ENCODE measurements at places on chromosomes 2 and 18. TPM values are rescaled to one million over a fixed set of nuclear protein-coding genes. Genes with fewer than 3 reads are reported as not detected.

The METTL4 gene
- 10.5 TPM for total RNA-seq

The CD8B2 gene
- total RNA-seq = not detected

The CD28 gene
- not detected for total RNA-seq

The ANKRD36B gene
- total RNA-seq = 15.3 TPM

The FBXO11 gene
- total RNA-seq = 70.8 TPM

The ATOH8 gene
- 1.9 TPM for total RNA-seq

The PKDCC gene
- 6.9 TPM for total RNA-seq

The NEURL3 gene
- total RNA-seq = 0.38 TPM

The DLX2 gene
- 2.2 TPM for total RNA-seq

DNA sequence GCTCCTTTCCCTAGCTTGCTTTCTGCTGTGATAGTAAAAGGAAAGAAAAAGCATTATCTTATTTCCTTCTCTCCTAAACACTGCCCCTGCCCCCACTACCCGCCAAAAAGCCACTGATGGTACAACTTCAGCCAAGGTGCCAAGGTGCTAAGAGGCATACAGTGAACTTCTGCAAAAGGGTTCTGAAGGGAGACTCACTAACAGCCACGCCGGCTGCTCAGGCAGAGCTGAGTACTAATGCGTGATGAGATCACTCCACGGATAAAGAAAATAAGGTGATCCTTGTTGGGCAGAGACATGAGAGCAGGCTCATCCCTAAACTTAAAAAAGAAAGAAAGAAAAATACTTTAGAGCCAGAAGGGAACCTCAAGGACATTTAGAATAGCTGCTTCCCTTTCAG lies 60.5 kb upstream of the PXDN start:
- no peaks in the 10 kb centered on the region for H3K4me1 ChIP-seq
- DNase-seq = no peak
- H3K4me3 ChIP-seq = no peak overlapping the region
- H3K36me3 ChIP-seq = no peaks in the 10 kb centered on the region
- H3K27me3 ChIP-seq = peaks cover 3% of the 10 kb centered on the region
- H3K27ac ChIP-seq = no peak overlapping the region

DNA sequence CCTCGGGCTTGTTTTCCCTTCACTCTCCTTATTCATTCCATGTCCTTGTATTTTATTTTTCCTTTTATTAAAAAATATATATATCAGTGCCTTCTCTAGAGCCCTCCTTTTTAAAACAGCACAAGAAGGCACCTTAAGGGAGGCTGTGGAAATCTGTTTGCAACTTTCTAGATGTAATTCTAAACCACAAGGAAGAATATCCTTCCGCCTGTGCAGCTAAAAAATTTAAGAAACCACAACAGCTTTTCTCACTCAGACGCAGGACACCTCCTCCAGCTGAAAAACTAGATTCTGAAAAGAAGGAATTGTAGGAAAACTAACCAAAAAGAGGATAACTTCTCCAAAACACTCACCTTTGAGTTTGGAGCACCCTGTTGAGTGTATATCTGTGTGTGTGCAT lies 142.2 kb downstream of the BCL11A start:
- DNase-seq = peak; percentile 4
- H3K27ac ChIP-seq = no peak overlapping the region
- peaks cover 2% of the 10 kb centered on the region for H3K4me1 ChIP-seq
- no peak overlapping the region for H3K4me3 ChIP-seq
- H3K27me3 ChIP-seq = no peaks in the 10 kb centered on the region

- no peak overlapping the region for H3K4me3 ChIP-seq
- no peak for DNase-seq
- no peaks in the 10 kb centered on the region for H3K4me1 ChIP-seq
- H3K27ac ChIP-seq = no peak overlapping the region
- peaks cover 3% of the 10 kb centered on the region for H3K36me3 ChIP-seq
- H3K27me3 ChIP-seq = no peaks in the 10 kb centered on the region
These were observed 93.7 kb downstream of the TPGS2 start for GRCh38 chr18:36735130-36735529.

DNA sequence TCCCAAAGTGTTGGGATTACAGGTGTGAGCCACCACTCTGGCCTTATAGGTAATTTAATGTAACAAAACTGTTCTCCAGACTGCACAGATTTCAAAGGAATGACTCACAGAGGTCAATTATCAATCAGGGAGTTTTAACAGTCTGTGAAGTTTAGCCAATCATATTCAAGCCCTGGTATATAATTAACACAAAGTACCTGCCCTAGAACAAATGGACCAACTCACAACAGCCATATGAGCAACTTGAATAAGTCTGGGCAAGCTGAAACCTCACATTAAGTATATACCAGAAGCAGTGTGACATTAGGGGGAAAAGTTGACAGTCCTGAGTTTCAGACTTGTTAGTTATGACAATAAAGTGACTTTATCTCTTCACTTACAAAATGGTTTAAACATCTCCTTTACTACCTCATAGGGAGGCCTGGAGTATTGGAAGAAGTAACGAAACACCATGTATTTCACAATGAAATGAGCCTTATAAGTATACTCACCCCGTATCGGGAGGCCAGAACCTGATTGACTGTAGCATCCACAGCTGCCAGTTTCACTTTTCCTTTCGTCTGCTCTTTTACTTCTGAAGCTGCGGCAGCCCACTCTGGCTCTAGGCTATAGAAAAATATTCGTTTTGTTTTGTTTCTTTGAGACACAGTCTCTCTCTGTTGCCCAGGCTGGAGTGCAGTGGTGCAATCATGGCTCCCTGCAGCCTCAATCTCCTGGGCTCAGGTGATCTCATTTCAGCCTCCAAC lies 22.2 kb downstream of the PDIA6 start:
- H3K4me1 ChIP-seq = no peaks in the 10 kb centered on the region
- no peak for DNase-seq
- peaks cover 82% of the 10 kb centered on the region for H3K36me3 ChIP-seq
- H3K27ac ChIP-seq = no peak overlapping the region
- H3K27me3 ChIP-seq = no peaks in the 10 kb centered on the region
- no peak overlapping the region for H3K4me3 ChIP-seq

- H3K27me3 ChIP-seq = no peaks in the 10 kb centered on the region
- no peaks in the 10 kb centered on the region for H3K36me3 ChIP-seq
- H3K4me3 ChIP-seq = no peak overlapping the region
- no peak for DNase-seq
- no peaks in the 10 kb centered on the region for H3K4me1 ChIP-seq
These were observed 55.2 kb upstream of the CAB39 start for GRCh38 chr2:230657462-230657861.

DNA sequence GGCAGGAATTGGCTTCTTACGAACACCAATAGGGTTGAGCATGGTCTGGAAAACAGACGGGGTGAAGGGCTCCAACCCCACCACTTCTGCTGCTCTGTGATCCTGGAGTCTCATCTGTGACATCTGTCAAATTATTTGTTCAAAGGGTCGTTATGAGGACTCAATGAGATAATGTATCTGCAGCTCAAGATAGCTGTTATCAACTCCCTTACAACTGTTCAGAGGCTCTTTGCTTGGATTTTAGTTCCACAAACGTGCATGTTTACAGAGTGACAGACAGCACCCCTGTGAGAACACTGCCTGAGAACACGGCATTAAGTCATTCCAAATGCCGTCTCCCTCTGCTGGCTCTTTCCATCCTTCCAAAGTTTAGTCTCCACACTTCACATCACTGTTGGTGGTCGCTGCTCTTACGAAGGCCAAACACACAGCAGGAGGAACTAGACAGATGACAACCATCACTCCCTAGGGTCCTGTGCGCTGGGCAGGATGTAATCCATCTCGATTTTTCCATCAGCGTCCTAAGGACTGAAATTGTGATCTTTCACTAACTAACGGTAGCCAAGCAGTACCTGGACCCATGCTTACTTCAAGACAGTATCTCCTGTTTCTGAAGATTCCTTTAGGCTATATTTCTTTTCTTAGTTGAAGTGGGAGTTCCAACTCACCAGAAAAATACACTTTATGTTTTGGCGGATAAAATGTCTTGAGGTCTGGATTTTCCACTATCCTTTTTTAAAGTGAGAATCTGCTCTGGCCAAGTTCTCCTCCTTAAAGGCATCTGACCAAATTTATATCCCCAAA lies 220.3 kb downstream of the ANAPC1 start:
- no peaks in the 10 kb centered on the region for H3K27me3 ChIP-seq
- no peaks in the 10 kb centered on the region for H3K36me3 ChIP-seq
- no peak overlapping the region for H3K4me3 ChIP-seq
- no peak overlapping the region for H3K27ac ChIP-seq
- peaks cover 37% of the 10 kb centered on the region for H3K4me1 ChIP-seq

- DNase-seq = no peak
- H3K4me1 ChIP-seq = no peaks in the 10 kb centered on the region
- H3K27ac ChIP-seq = no peak overlapping the region
- no peak overlapping the region for H3K4me3 ChIP-seq
- H3K27me3 ChIP-seq = no peaks in the 10 kb centered on the region
These were observed 14.1 kb downstream of the RIF1 start for GRCh38 chr2:151423760-151424159.

DNA sequence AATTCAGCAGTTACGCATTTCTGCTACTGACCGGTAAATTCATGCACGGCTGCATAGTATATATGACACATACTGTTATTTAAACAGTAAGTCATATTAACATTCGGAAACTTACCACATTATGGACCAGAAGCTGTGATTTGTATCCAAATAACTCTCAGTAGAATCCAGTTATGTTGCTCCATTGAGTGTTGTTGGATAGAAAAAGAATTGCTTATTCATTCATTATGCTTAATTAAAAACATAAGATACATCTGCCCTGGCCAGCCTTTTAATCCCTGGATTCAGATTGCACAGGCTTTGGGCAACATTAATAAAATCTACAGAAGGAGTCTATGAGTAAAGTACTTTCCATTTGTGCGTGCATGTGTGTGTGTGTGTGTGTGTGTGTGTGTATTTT lies 111.3 kb downstream of the CPS1 start:
- no peaks in the 10 kb centered on the region for H3K36me3 ChIP-seq
- H3K4me1 ChIP-seq = no peaks in the 10 kb centered on the region
- no peak overlapping the region for H3K27ac ChIP-seq
- no peak for DNase-seq
- no peak overlapping the region for H3K4me3 ChIP-seq
- H3K27me3 ChIP-seq = no peaks in the 10 kb centered on the region

- no peaks in the 10 kb centered on the region for H3K27me3 ChIP-seq
- DNase-seq = peak; percentile 54
These were observed 82.7 kb downstream of the MREG start for GRCh38 chr2:215930505-215931253.

GRCh38 chr2:19764998-19765397 lies 136.8 kb downstream of the TTC32 start:
- peaks cover 8% of the 10 kb centered on the region for H3K4me1 ChIP-seq
- DNase-seq = no peak
- no peak overlapping the region for H3K4me3 ChIP-seq
- H3K27me3 ChIP-seq = no peaks in the 10 kb centered on the region

DNA sequence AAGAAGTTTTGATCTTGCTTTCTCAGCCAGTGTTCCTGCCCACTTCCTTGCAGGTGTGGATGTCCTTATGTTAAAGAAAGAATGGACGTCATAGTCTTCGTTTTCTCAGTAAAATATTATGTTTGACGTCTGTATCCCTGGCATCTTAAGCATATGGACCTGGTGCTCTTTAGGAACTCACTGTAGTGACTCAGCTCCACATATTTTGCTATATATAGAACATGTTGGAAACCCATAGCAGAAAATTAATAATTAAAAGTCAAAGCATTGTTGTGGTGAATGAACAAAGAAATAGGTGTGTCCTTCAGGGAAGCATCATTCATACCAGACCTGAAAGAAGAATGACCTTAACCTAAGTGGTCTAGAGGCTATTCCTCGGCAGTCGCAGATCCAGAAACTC lies 196.1 kb downstream of the MCFD2 start:
- no peaks in the 10 kb centered on the region for H3K27me3 ChIP-seq
- H3K36me3 ChIP-seq = no peaks in the 10 kb centered on the region
- peaks cover 41% of the 10 kb centered on the region for H3K4me1 ChIP-seq

DNA sequence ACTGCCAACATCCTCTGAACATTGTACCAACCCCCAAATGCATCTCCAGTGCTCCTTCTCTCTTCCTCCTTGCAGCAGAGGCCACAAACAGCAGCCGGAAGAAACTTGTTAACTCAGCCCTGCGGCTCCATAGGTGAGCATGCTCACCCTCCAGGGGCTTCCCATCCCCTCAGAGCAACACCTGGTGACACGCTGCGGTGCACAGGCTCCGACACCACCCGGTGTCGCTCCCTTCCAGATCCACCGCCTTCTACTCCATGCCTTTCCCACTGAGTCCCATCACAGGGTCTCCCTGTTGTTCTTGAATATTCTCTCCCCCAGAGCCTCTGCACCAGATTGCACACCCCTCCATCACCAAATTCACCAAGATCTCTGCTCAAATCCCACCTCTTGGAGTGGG lies 171.5 kb upstream of the FHL2 start:
- H3K4me1 ChIP-seq = peaks cover 10% of the 10 kb centered on the region
- peaks cover 16% of the 10 kb centered on the region for H3K27me3 ChIP-seq
- H3K36me3 ChIP-seq = no peaks in the 10 kb centered on the region
- no peak overlapping the region for H3K4me3 ChIP-seq
- H3K27ac ChIP-seq = no peak overlapping the region

- no peak overlapping the region for H3K4me3 ChIP-seq
- H3K27me3 ChIP-seq = no peaks in the 10 kb centered on the region
- peaks cover 2% of the 10 kb centered on the region for H3K36me3 ChIP-seq
These were observed 27.6 kb downstream of the C2orf76 start for GRCh38 chr2:119338826-119339561.

- no peaks in the 10 kb centered on the region for H3K27me3 ChIP-seq
- H3K4me1 ChIP-seq = peaks cover 12% of the 10 kb centered on the region
- H3K4me3 ChIP-seq = no peak overlapping the region
These were observed 101.1 kb upstream of the FZD5 start for GRCh38 chr2:207870814-207871213.

DNA sequence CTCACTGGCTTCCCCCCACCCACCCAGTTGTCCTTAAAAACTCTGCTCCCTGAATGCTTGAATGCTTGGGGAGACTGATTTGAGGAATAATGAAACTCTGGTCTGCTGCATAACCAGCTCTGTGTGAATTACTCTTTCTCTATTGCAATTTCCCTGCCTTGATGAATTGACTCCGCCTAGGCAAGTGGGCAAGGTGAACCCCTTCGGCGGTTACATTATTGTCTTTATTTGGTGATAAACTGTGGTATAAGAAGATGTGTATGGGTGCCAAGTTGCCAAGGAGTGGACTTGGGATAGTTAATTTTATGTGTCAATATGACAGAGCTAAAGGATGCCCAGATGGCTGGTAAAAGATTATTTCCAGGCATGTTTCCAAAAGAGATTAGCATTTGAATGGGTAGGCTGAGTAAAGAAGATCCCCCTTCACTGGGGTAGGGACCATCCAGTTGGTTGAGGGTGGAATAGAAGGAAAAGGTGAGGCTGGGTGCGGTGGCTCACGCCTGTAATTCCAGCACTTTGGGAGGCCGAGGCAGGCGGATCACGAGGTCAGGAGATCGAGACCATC lies 98.5 kb upstream of the HAAO start:
- no peaks in the 10 kb centered on the region for H3K27me3 ChIP-seq
- DNase-seq = no peak
- H3K4me3 ChIP-seq = no peak overlapping the region
- no peaks in the 10 kb centered on the region for H3K4me1 ChIP-seq
- no peak overlapping the region for H3K27ac ChIP-seq
- H3K36me3 ChIP-seq = no peaks in the 10 kb centered on the region

- no peak overlapping the region for H3K4me3 ChIP-seq
- no peaks in the 10 kb centered on the region for H3K4me1 ChIP-seq
- no peak for DNase-seq
These were observed 110.6 kb downstream of the HS6ST1 start for GRCh38 chr2:128208023-128208422.

Data from astrocyte (in vitro differentiated cells and primary cell).